Esophagus muscularis mucosa (tissue), 4 donors: ENCODE measurements at places on chromosomes 2 and 18. TPM values are rescaled to one million over a fixed set of nuclear protein-coding genes. Genes with fewer than 3 reads are reported as not detected.

DNA sequence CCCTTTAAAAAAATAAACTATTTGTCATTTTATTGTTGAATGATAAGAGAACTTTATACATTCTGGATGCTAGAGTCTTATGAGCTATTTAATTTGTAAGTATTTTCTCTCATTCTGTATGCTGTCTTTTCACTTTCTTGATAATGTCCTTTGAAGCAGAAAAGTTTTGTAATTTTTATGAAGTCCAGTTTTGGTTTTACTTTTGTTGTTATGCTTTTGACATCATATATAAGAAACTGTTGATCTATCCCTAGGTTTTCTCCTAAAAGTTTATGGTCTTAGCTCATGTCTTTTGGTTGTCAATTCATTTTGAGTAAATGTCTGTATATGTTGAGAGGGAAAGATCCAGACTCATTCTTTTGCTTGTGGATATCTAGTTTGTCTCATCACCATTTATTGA, 52.5 kb downstream of the TMEM247 start:
- DNase-seq, result no peak
- H3K27me3 ChIP-seq, result no peaks in the 10 kb centered on the region
- H3K36me3 ChIP-seq, result no peaks in the 10 kb centered on the region
- H3K27ac ChIP-seq, result no peak overlapping the region
- no peaks in the 10 kb centered on the region for H3K4me1 ChIP-seq
- H3K4me3 ChIP-seq, result no peak overlapping the region

DNA sequence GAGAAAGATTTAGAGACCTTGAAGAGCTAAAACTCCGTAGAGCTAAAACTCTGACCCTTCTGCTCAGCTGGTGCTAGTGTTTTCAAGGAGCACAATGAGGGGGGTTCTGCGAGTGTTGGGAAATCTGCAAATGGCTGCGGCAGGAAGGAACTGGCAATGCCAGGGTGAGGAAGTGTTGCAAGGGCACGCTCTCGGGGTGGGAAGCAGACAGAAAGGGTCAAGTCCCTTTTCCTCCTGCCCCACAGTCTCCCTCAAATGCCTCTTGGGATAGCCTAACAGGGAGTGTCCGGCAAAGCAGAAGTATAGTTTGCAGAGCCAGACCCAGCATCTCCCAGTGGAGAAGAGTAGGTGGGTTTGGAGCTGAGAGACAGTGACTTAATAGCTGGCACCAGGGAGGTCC, 60.5 kb downstream of the NCAPH start:
- H3K27me3 ChIP-seq, result no peaks in the 10 kb centered on the region
- no peak overlapping the region for H3K27ac ChIP-seq
- no peaks in the 10 kb centered on the region for H3K4me1 ChIP-seq
- H3K36me3 ChIP-seq, result no peaks in the 10 kb centered on the region
- DNase-seq, result no peak

GRCh38 chr2:132901661-132902060, 231.7 kb upstream of the LYPD1 start:
- H3K4me3 ChIP-seq, result no peak overlapping the region
- H3K4me1 ChIP-seq, result no peaks in the 10 kb centered on the region
- no peak overlapping the region for H3K27ac ChIP-seq
- H3K27me3 ChIP-seq, result no peaks in the 10 kb centered on the region

DNA sequence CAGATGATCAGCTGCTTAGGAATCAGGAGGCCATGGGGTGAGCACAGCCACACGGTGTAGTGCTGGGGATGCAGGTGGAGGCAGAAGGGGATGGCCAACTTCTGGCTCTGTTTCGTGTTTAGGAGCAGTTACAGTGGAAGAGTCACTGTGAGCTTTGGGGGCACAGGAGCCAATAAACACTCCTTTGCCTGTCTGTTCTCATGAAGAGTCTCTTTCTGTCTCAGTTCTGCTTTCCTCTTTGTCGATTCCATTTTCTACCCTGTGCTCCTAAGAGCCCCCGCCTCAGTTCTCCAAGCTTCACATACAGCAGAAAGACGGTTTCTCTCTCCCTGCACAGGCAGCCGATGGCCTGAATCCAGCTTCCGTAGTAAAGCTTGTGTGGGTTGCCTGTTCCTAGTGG, 21.0 kb upstream of the RRM2 start:
- no peak overlapping the region for H3K4me3 ChIP-seq
- H3K36me3 ChIP-seq, result no peaks in the 10 kb centered on the region
- no peak overlapping the region for H3K27ac ChIP-seq
- no peak for DNase-seq
- no peaks in the 10 kb centered on the region for H3K27me3 ChIP-seq
- H3K4me1 ChIP-seq, result peaks cover 13% of the 10 kb centered on the region

GRCh38 chr2:228917220-228917619, 353.9 kb downstream of the PID1 start:
- H3K27me3 ChIP-seq, result no peaks in the 10 kb centered on the region
- no peaks in the 10 kb centered on the region for H3K4me1 ChIP-seq
- H3K4me3 ChIP-seq, result no peak overlapping the region

- H3K27me3 ChIP-seq, result no peaks in the 10 kb centered on the region
- no peak for DNase-seq
- H3K4me3 ChIP-seq, result no peak overlapping the region
- no peak overlapping the region for H3K27ac ChIP-seq
These were observed 390.6 kb upstream of the PKDCC start for GRCh38 chr2:41657226-41657625.

GRCh38 chr2:109247812-109248211, 118.8 kb downstream of the SH3RF3 start:
- H3K4me1 ChIP-seq, result peaks cover 44% of the 10 kb centered on the region
- peak overlapping the region; percentile 15 for H3K27ac ChIP-seq
- H3K27me3 ChIP-seq, result no peaks in the 10 kb centered on the region
- no peaks in the 10 kb centered on the region for H3K36me3 ChIP-seq
- DNase-seq, result no peak

- H3K27ac ChIP-seq, result no peak overlapping the region
- no peak overlapping the region for H3K4me3 ChIP-seq
- H3K27me3 ChIP-seq, result no peaks in the 10 kb centered on the region
- no peak for DNase-seq
These were observed 28.8 kb downstream of the SP100 start for GRCh38 chr2:230444832-230445231.

- no peak for DNase-seq
- H3K36me3 ChIP-seq, result no peaks in the 10 kb centered on the region
- H3K27me3 ChIP-seq, result no peaks in the 10 kb centered on the region
- peaks cover 30% of the 10 kb centered on the region for H3K4me1 ChIP-seq
- H3K4me3 ChIP-seq, result no peak overlapping the region
These were observed 12.2 kb downstream of the SESTD1 start for GRCh38 chr2:179252423-179252822.

- no peak overlapping the region for H3K4me3 ChIP-seq
- no peaks in the 10 kb centered on the region for H3K4me1 ChIP-seq
- no peaks in the 10 kb centered on the region for H3K36me3 ChIP-seq
- no peaks in the 10 kb centered on the region for H3K27me3 ChIP-seq
- DNase-seq, result no peak
- H3K27ac ChIP-seq, result no peak overlapping the region
These were observed 93.9 kb downstream of the SCN3A start for GRCh38 chr2:165109915-165110314.

GRCh38 chr2:144572977-144573376, 53.1 kb upstream of the ZEB2 start:
- H3K4me3 ChIP-seq, result no peak overlapping the region
- H3K27ac ChIP-seq, result no peak overlapping the region
- H3K36me3 ChIP-seq, result no peaks in the 10 kb centered on the region
- no peaks in the 10 kb centered on the region for H3K27me3 ChIP-seq

DNA sequence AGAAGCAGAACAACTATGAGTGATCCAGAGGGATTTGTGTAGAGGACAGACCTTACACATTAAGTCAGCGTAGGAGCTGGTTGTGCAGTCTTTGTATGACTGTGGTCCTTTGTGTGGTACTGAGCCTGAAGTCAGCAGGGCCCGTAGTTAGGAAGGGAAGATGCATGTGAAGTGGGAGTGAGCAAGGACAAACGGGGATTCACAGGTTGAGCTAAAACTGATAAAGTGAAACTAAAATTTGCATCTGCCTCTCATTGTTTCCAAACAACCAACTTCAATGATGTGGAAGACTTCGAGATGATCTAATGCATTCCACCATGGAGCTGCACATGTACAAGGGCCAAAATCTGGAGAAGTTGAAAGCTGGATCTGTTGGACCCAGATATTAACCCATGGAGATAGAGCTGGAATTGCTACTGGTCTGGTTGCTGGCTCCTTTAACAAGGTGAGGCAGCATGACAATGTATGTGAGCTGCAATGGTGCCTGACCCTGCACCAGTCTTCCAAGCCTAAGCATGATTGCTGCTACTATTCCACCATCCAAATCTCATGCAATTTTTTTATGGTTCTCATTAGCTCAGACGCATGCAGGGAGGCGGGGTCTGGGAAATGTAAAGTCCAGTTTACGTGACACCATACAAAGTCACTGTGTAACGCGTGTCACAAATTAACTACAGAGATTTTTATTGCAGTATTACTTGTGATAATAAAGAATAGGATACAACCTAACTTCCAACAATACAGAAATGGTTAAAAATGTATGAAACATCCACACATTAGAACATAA, 12.1 kb upstream of the CYBRD1 start:
- DNase-seq, result no peak
- H3K27ac ChIP-seq, result no peak overlapping the region
- no peaks in the 10 kb centered on the region for H3K27me3 ChIP-seq
- H3K4me3 ChIP-seq, result no peak overlapping the region
- no peaks in the 10 kb centered on the region for H3K36me3 ChIP-seq

DNA sequence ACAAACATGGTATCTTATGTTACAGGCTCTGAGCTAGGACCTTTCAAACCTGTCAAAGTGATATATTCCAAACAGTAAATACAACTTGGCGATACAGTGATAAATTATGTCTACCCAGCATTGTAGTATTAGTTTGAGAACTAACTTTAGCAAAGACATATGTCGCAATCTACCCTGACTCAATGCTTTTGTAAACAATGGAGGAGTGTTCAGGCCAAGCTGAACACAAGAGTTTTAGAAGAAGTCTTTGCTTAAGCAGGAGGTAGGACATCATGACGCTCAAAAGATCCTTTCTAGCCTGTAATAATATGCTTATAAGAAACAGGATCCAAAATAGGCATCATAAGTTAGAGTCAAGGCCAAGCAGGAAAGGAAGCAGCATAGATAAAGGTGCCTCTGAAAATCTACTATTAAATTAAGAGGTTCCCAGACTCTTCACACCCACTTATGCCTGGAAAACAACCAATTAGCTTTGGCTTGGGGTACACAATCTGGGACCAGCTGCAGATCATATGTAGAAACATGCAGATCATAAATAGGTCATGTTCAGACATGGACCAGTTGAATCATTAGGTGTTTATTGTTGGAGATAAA, 132.5 kb downstream of the CSRNP3 start:
- no peak overlapping the region for H3K4me3 ChIP-seq
- H3K27me3 ChIP-seq, result no peaks in the 10 kb centered on the region
- no peaks in the 10 kb centered on the region for H3K4me1 ChIP-seq
- no peaks in the 10 kb centered on the region for H3K36me3 ChIP-seq
- H3K27ac ChIP-seq, result no peak overlapping the region

DNA sequence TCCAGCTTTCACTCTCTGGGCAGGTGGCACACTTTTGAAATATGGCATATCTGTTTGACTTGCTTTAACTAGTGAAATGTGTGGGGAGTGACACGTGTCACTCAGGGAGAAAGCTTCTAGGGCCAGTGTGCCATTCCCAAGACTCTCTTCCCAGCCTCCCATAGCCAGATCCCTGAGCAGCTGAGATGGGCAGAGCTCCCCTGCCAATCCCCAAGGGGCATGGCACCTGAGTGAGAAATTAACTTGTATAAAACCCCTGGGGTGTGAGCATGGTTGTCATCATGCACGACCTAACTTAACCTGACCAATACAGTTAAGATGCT, 39.0 kb upstream of the MARCO start:
- no peaks in the 10 kb centered on the region for H3K4me1 ChIP-seq
- H3K36me3 ChIP-seq, result no peaks in the 10 kb centered on the region
- DNase-seq, result peak; percentile 24
- H3K27me3 ChIP-seq, result peaks cover 26% of the 10 kb centered on the region
- no peak overlapping the region for H3K4me3 ChIP-seq
- H3K27ac ChIP-seq, result no peak overlapping the region

DNA sequence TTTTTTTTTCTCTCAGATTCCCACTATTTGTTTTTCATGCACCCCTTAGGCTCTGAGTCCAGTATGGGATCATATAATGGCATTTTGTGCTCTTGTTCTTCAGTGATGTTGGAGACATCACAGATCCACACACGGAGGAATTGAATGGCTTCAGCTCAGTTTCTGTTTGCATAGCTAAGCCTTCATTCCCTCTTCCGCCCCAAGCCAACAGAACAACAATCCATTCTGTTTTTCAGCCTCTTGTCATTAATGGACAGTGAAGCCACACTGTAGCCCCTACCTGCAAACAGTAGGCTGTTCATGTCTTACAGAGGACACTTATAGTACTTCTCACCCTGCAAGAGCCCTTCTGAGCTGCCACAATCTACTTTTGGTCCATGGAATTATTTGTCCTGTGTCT, 64.0 kb upstream of the ZSWIM2 start:
- no peaks in the 10 kb centered on the region for H3K27me3 ChIP-seq
- no peaks in the 10 kb centered on the region for H3K36me3 ChIP-seq
- H3K27ac ChIP-seq, result no peak overlapping the region
- H3K4me3 ChIP-seq, result no peak overlapping the region
- no peak for DNase-seq

- no peak overlapping the region for H3K4me3 ChIP-seq
- no peak for DNase-seq
- peaks cover 8% of the 10 kb centered on the region for H3K4me1 ChIP-seq
- peaks cover 41% of the 10 kb centered on the region for H3K27me3 ChIP-seq
These were observed 53.0 kb upstream of the GLI2 start for GRCh38 chr2:120682654-120683053.

- no peaks in the 10 kb centered on the region for H3K27me3 ChIP-seq
- no peak for DNase-seq
- no peak overlapping the region for H3K27ac ChIP-seq
- H3K36me3 ChIP-seq, result no peaks in the 10 kb centered on the region
These were observed 408.1 kb downstream of the THSD7B start for GRCh38 chr2:137173463-137173862.

The MC4R gene
- 2.5 TPM for total RNA-seq

The AQP4 gene
- total RNA-seq, result 0.84 TPM

The TMEM163 gene
- 1.3 TPM for total RNA-seq

The STPG4 gene
- not detected for total RNA-seq

The GALNT14 gene
- 0.33 TPM for total RNA-seq
